ENCODE measurements at places on chromosomes 7 and 10. TPM values are rescaled to one million over a fixed set of nuclear protein-coding genes. Genes with fewer than 3 reads are reported as not detected.
A peak's percentile ranks its signal among the peaks of the same experiment; 100 is the strongest.

GRCh38 chr10:15483215-15484075 lies 112.4 kb upstream of the FAM171A1 start:
- no peak for DNase-seq

DNA sequence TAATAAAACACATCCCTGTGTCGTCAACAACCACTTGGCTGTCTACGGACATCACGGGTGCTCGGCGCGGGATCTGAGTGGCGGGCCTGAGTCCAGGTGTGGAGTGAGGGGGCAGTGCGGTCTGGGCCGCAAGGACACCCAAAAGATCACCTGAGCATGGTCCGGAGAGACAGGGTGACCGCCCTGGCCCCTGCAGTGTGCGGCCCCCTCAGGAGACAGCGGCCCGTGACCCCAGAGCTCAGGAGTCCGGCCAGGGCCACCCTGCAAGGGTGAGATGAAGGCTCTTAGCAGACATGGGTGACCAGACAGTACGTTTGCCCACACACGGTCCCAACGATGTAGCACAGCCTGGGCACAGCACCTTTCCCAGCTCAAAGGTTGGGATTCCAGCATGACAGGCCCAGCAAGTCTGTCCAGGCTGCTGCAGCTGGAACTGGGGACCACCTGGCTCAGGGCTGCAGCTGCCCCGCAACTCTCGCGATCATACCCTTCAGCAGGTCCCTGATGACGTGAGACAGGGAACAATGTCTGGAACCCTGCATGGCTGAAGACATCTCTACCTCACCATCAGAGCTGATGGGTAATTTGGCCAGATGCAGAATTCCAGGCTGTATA lies 237.8 kb downstream of the ELFN1 start:
- DNase-seq, result no peak

- no peak for DNase-seq
Measured at GRCh38 chr10:19003341-19003740, 45.3 kb upstream of the MALRD1 start.

GRCh38 chr7:114047889-114048288 lies 129.1 kb upstream of the PPP1R3A start:
- no peak for DNase-seq

DNA sequence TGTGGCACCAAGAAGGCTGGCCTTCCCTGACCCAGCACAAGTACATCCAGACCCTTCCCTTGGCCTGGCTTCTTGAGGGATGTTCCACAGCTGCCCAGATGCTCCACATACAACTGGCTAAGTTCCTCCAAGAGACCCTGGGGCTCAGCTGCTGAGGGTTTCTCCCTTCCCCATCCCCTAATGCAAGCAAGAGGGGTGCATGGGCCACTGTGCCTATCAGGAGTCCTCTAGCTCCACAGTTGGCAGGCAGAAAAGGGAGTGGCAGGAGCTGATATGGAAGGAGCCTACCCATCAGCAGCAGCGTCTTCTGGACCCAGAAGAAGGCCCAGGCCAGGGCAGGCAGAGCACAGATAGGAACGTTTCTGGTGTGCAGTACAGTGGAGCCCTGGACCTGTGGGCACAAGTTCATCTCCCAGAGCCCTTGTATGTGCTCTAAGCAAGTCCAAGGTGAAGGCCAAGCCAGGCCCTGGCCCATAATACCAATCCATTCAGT lies 26.2 kb downstream of the VSIR start:
- DNase-seq, result no peak

GRCh38 chr7:155258226-155258560 lies 39.5 kb upstream of the INSIG1 start:
- no peak for DNase-seq

DNA sequence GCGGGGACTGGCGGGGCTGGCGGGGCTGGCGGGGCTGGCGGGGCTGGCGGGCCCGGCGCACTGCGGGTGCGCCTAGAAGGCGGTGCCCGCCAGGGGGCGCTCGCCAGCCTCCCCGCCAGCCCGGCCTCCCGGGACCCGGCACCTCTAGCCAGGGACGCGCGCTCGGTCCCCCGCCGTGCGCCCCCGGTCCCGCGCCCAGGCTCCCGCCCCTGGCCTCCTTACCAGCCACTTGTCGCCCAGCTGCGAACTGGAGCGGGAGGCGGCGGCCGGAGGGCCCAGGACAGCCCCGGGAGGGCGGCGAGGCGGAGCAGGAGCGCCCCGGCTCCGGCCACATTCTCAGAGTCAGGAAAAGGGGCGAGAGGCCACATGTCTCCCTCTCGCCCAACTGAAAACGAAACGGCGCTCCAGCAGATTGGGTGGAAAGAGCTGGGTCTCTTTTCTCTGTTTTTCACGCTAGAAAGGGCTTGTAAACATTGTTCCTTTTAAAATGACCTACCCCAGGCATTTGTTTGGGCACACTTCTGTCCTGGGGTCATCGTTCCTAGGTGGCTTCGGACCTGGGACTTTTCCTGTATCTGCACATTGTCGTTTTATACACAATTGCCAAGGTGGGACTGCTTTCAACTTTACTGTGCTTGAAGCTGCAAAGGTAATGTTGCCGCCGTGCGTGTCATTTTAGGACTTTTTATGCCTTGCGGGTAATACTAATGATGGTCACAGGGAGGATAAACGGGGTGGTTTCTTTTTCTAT lies 378 bp upstream of the PRKCQ start:
- DNase-seq, result peak; percentile 77

DNA sequence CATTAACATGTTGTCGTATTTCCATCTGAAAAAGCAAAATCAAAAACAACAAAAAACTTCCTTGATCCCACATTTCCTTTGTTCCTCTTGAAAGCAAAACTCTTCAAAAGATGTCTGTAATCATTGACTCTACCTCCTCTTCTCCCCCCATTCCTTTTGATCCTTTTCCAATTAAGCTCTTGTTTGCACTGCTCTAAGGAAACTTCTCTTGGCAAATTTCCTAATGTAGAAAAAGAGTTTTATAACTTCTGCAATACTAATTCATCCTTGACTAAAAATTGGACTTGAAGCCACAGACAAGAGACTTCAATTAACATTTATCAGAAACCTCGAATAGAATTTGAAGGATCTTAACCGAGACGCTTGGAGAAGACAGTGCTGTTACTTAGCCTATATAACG lies 317.1 kb upstream of the SEMA3C start:
- DNase-seq, result no peak

The TAS2R41 gene
- not detected for total RNA-seq

The CNPY1 gene
- total RNA-seq, result not detected

The PON3 gene
- total RNA-seq, result 8.9 TPM

The NEUROG3 gene
- total RNA-seq, result not detected

The CPED1 gene
- total RNA-seq, result 41.9 TPM

The GPAM gene
- 71.9 TPM for total RNA-seq

Data from sciatic nerve (tissue), 2 donors.